Psoas muscle (tissue), 8 donors: ENCODE measurements at places on chromosomes 5 and 9. TPM values are rescaled to one million over a fixed set of nuclear protein-coding genes. Genes with fewer than 3 reads are reported as not detected.

SAP30L gene
- 22.7 TPM for total RNA-seq

SLC45A2 gene
- not detected for total RNA-seq

LPAR1 gene
- total RNA-seq = 6.1 TPM

PTGDS gene
- 71.2 TPM for total RNA-seq

FAXDC2 gene
- 3.1 TPM for total RNA-seq

ASTN2 gene
- 9.1 TPM for total RNA-seq

FREM1 gene
- 0.79 TPM for total RNA-seq

PCDHA12 gene
- not detected for total RNA-seq

TRIM36 gene
- total RNA-seq = 0.75 TPM

PCDHGB2 gene
- total RNA-seq = 2.2 TPM

ADAMTS2 gene
- total RNA-seq = 2.4 TPM

WDR31 gene
- total RNA-seq = 1.7 TPM

LRRC26 gene
- not detected for total RNA-seq

C1QTNF3 gene
- total RNA-seq = 5.9 TPM

CEP72 gene
- 0.48 TPM for total RNA-seq

KIAA0825 gene
- total RNA-seq = 1.2 TPM

PCDHB4 gene
- total RNA-seq = 2.0 TPM

PURA gene
- total RNA-seq = 19.8 TPM
